ENCODE measurements at places on chromosomes 16 and 17.
A peak's percentile ranks its signal among the peaks of the same experiment; 100 is the strongest.

GRCh38 chr17:46862949-46863348, 11.6 kb downstream of the WNT9B start:
- no peak for DNase-seq

DNA sequence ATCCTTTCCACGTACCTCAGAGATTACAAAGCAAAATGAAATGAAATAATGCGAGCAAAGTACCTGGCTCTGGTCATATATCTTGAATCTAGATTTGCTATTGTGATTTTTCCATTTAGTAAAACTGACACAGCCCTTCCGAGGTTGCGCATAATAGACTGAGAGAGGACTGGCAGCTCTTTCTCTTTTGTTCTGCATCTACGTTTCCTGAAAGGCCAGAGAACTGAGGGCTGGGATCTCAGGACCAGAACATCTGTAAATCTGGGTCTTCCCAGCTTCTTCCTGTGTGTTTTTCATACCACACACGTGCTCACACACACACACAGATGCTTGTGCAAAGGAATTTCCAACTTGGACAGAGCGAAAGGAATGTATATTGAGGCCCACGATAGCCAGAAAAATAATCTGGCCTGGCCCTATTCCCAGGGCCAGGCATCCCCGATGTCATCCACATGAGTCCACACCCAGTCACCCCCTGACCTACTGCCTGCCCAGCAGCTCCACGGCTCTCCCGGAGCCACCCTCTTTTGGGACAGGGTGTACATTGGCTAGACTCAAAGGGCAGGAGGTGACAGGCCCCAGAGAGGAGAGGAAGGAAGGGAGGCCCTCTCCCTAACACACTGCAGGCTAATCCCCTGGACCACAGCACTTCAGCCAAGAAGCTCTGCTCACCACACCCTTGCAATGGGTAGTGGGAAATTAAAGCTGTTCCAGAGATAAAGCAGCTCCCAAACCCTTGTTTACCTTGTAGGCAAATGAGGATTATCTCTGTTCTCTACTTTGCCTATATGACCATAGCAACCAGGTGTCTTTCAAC, 41.8 kb downstream of the NOL11 start:
- no peak for DNase-seq

DNA sequence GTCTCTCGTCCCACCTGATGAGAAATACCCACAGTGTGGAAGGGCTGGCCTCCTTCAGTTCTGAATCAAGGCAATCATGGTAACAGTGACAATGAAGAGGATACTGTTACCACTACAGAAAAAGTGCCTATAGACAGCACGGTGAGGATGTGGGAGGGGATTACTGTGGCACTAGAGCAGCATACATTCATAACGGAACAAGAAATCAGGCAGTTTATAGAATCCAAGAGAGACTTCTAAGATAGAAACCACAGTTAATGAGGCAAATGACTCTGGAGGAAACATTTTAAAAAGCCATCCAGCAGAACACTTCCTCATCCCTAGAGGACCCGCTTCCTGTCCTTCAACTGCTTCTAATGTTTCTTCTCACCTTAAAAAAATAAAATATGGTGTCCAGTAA, 2.7 kb downstream of the RUSF1 start:
- no peak for DNase-seq

DNA sequence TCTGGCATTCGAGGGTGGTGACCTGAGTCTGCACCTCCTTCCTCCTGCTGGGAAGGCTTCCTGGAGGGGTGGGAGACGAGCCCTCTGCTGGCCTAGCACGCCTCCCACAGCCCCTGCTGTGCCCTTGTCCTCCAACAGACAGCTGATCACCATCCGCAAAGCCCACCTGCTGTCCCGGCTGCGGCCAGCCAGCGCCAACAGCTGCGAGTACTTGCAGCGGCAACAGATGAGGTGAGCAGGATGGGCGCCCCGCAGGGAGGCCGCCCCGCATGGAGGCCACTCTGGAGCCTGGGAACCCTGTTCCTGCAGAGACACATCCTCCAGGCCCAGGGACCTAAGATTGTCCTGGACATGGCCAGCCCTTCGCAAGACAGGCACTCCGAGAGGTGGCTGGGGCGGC, 21.6 kb downstream of the UBALD1 start:
- DNase-seq = no peak

DNA sequence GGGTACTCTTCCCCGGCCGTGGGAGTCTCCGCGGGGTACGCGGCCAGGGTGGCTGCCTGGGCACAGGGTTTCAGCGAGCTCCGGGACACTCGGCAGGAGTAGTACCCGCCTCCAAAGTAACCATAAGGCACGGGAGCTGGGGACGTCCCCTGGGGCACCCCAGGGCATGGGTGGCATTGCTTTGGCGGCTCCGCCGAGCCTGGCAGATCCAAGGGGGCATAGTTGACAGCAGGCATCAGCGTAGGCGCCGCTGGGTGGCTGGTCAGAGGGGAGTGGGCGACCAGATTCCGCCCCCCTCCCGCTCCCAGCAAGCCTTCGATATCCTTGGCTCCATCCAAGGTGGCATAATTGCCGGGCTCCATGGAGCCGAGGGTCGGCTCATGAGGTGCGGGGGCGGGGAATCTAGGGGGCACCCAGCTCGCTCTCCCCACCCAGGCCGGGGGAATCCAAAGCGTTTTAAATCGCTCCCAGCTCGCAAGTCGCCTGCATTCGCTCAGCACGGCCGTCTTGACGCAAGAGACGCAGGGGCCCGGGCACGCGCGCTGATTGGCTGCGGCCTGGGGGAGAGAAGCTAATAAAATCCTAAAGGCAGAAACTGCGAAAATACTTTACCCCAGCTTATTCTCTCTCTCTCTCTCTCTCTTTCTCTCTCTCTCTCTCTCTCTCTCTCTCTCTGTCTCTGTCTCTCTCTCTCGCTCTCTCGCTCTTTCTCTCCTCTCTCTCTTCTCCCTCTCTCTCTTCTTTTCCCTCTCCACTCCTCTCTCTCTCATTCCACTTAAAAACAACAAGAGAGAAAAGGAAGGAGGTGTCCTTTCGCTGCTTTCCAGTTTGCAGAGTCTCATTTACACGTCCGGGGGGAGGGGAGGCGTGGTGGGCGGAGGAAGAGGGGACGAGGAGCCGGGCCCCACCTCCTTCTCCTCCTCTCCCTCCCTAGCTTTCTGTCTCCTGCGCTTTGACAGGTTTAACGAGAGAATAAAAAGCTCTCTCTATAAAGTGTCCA, at the start of gene HOXB13:
Gene HOXB13 (minus strand): TSS at position 519 of the 1,000 bp plus-strand sequence. CDS start 157 bp downstream, at position 362.
- peak; percentile 68 for DNase-seq

DNA sequence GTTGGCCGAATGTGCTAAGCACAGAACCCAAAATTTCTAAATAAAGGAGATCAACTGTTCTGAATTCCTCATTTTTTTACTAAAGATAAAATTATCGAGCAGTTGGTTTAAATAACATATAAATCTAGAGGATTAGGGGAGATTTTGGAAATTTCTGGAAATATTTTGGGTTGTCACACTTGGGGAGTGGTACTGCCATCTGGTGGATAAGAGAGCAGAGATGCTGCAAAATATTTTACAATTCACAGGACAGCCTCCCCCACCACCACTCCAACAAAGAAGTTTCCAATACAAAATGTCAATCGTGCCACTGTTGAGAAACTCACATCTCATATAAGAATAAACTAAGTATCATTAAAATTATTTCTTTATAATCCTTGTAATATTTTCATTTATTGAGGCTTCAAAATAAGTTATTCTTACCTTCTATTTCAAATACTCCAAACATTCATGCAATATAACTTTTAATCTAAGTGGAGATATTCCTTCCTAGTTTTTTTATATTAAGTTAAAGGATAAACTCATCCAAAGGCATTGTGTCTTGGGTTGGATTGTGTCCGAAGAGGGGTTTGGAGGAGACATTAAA, 17.0 kb upstream of the ABCA8 start:
- peak; percentile 41 for DNase-seq

DNA sequence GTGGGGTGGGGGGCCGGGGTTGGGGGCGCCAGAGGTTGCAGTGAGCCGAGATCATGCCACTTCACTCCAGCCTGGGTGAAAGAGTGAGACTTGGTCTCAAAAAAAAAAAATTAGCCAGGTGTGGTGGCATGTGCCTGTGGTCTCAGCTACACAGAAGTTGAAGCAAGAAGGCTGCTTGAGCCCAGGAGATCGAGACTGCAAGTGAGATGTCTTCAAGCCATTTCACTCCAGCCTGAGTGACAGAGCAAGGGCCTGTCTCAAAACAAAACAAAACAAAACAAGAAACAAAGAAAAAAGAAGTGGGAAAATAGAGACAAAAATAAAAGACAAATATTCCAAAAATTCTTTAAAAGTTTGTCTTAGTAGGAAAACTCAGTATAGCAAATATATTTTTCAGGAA, 135.1 kb upstream of the CORO6 start:
- DNase-seq = no peak

GRCh38 chr16:79104567-79104966, 496.0 kb downstream of the MAF start:
- DNase-seq = no peak

DNA sequence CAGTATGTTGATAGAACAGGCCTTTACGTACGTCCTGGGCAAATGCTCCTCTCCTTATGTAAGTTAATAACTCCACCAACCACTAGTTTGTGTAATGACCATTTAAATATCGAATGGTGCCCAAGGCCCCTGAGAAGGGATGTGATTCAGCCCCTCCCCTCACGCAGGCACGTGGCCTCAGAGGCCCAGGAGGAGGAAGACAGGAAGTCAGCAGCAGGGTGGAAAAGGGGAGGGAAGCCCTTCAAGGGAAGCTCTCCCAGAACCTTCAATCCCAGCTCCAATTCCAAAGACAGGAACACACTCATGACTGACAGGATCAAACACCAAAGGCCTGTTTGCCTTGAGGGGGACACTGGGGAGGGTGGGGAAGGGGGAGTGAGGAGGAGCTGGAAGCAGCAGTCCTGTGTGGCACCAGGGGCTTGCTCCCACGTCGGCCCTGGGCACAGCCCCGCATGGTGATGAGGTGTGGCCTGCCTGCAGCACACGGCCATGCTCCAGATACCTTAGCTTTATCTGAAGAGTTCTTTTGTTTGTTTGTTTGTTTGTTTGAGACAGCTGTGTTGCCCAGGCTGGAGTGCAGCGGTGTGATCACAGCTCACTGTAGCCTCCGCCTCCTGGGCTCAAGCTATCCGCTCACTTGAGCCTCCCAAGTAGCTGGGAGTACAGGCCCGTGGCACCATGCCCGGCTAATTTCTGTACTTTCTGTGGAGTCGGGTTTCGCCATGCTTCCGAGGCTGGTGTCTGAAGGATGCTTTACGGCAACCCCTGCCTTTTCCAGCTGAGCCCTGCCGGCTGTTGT, 105.0 kb downstream of the ZNF778 start:
- peak; percentile 51 for DNase-seq

GRCh38 chr16:19524616-19525384, 1.1 kb downstream of the CCP110 start:
- no peak for DNase-seq

DNA sequence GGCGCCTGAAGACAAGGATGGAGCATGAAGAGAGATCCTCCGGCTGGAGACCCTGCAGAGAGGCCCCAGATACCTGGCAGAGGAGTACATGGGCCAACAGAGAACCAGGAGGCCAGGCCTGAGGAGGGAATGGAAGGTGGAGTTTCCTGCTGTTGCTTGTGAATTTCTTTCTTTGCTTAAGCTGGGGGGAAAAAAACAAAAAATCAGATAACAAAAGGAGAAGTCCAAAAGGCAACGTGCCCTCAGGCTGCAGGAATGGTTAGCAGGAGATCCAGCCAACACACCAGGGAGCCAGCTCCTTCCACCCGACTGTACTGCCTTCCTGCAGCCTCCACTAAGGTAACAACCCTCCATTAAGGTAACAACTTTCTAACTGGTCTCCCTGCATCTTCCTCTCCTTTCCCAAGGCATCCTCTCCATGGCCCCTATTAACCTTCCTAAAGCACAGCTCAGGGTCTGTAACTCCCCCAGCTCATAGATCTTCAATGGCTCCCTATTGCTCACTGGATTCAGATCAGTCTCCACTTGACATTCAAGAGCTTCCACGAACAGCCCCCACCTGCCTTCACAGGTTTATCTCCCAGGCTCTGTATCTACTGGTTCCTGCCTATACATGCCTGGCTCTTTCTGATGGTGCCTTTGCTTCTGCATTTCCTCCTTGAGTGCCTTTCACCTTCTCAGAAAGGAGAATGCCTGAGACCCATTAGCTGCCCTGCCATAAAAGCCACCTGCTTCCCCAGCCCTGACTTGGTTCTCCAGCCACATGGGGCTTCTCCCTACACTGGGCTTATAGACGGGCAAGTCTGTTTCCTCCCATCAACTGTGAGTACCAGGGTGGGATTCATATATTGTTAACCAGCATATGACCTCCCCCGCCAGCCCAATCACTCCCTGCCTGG, 725 bp upstream of the ARL5C start:
- DNase-seq = no peak

- peak; percentile 30 for DNase-seq
Measured at GRCh38 chr16:832652-833336, 32.3 kb upstream of the GNG13 start.

DNA sequence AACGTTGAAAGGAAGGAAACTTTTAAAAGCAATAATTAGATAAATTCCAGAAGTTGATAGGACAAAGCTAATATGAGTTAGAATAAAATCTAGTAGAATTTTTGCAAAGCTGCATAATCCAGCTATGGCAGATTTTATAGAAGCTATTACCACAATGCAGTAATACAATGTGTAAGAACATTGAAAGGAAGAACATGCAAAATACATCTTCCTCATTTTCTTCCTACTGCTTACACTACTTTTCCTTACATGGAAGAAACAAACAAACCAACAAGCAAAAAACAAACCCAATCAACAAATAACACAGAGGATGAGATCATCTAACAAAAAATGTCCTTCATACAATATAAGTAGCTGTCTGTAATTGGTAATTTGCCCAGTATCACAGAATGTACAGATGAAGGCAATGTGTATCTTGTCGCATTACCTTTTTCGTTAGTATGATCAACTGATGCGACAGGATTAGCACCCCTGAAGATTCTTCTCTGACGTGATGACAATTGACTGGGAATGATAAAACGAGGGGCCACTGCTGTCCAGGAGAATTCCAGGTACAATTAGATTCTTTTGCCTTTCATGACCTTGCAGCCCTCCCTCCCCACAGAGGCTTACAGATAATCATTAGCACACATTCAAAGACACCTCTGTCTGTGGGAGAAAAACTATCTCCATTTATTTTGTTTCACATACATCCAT, 21.2 kb upstream of the LRRC37A start:
- DNase-seq = no peak

DNA sequence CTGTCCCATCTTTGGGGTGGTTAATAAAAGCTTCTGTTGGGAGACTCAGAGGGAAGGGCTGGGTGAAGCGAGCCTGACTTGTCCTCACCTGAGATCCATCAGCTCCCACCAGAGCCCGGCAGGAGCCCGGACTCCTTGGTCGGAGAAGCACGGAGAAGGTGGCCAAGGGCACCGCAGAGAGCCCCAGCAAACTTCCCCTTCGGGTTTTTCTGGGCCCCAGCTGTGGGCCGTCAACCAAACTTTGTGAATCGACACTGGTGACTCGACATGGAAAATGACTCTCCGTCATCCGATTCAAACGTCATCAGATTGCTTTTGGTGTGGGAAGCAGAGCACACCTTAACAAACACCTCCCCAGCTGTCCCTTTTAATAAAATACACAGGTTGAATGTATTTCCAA, 21.4 kb downstream of the ENPP7 start:
- DNase-seq = no peak

- no peak for DNase-seq
Measured at GRCh38 chr17:44961921-44962350, 6.2 kb downstream of the C1QL1 start.

Measured in HT-29 (cell line).